ENCODE measurements at places on chromosomes 2 and 18. TPM values are rescaled to one million over a fixed set of nuclear protein-coding genes. Genes with fewer than 3 reads are reported as not detected.

DNA sequence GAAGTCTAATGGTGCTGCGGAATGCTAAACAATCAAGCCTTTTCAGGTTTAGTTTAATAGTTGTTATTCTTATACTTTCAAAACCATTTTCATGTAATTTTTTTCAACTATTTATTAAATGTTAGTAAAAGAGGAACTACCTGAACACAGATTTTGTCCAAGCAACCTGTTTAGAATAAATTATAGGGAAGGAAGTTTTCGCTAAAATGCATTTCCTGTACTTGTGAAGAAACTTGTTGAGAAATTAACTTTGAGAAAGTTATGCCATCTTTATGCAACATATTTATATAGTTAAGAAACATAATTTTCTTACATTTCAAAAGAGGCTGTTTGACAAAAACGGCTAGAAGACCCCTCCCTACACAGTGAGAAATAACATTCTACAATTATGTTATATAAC, 16.6 kb downstream of the MAP4K4 start:
- no peak for DNase-seq
- H3K4me3 ChIP-seq, result no peak overlapping the region
- no peak overlapping the region for H3K27ac ChIP-seq
- no peaks in the 10 kb centered on the region for H3K27me3 ChIP-seq
- peaks cover 67% of the 10 kb centered on the region for H3K4me1 ChIP-seq

DNA sequence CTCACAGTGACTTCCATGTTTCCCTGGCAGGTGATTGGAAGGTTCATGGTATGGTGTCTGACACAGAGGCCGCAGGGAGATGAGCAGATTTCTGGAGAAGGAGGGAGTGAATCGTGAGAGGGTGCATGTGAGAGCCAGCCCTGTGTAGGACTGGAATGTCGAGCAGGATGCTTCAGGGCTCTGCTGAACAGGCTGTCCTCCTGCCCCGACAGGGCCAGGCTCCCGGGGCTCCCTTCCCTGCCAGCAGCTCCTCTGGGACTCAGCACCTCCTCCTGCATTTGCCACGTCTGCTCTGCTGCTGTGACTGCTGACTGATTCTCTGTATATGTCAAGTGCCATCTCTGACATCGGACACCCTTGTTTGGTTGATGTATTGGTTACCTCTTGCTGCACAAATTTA, 38.5 kb upstream of the INHBB start:
- no peak overlapping the region for H3K4me3 ChIP-seq
- H3K27me3 ChIP-seq, result peaks cover 5% of the 10 kb centered on the region
- H3K27ac ChIP-seq, result no peak overlapping the region

Gene SFT2D3
- total RNA-seq, result 4.7 TPM

- no peaks in the 10 kb centered on the region for H3K36me3 ChIP-seq
- H3K4me1 ChIP-seq, result peaks cover 13% of the 10 kb centered on the region
- no peak overlapping the region for H3K27ac ChIP-seq
- no peak overlapping the region for H3K4me3 ChIP-seq
- no peak for DNase-seq
Measured at GRCh38 chr18:62634458-62634857, 80.9 kb upstream of the PHLPP1 start.

Gene SLC16A14
- 2.2 TPM for total RNA-seq

Gene ATP8B1
- not detected for total RNA-seq

GRCh38 chr2:218986148-218986761, 1.3 kb upstream of the FEV start:
- peaks cover 88% of the 10 kb centered on the region for H3K27me3 ChIP-seq
- H3K36me3 ChIP-seq, result no peaks in the 10 kb centered on the region
- no peak overlapping the region for H3K27ac ChIP-seq
- H3K4me1 ChIP-seq, result peaks cover 14% of the 10 kb centered on the region
- H3K4me3 ChIP-seq, result no peak overlapping the region

GRCh38 chr2:157830696-157831570, 45.2 kb downstream of the ACVR1 start:
- H3K4me1 ChIP-seq, result peaks cover 24% of the 10 kb centered on the region
- H3K27ac ChIP-seq, result peak overlapping the region; percentile 77
- H3K27me3 ChIP-seq, result no peaks in the 10 kb centered on the region
- no peak for DNase-seq
- no peak overlapping the region for H3K4me3 ChIP-seq
- peaks cover 9% of the 10 kb centered on the region for H3K36me3 ChIP-seq

Gene MTIF2
- total RNA-seq, result 49.8 TPM

Gene CFC1
- total RNA-seq, result not detected

DNA sequence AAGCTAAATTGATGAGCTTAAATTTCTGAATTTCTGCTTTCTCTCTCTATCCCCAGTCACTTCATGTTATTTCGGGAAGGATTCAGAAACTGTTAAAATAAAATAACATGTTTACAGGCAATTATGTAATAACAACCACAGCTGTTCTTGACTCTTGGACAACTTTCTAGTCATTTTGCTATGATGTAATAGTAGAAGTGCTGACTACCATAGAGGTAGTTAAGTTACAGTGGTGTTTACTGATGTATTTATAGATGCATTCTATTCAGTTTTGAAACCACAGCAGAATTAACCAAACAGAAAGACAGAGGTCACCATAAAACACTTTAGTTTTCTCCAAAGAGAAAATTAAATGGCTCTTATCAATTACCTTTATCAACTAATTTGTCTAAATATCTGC, 1292.0 kb upstream of the CHAC2 start:
- no peaks in the 10 kb centered on the region for H3K36me3 ChIP-seq
- H3K27me3 ChIP-seq, result no peaks in the 10 kb centered on the region
- no peak overlapping the region for H3K27ac ChIP-seq
- no peak overlapping the region for H3K4me3 ChIP-seq
- DNase-seq, result no peak

- DNase-seq, result no peak
- peaks cover 6% of the 10 kb centered on the region for H3K27me3 ChIP-seq
- H3K36me3 ChIP-seq, result no peaks in the 10 kb centered on the region
- H3K4me1 ChIP-seq, result no peaks in the 10 kb centered on the region
Measured at GRCh38 chr18:8469544-8470130, 139.6 kb upstream of the RAB12 start.

DNA sequence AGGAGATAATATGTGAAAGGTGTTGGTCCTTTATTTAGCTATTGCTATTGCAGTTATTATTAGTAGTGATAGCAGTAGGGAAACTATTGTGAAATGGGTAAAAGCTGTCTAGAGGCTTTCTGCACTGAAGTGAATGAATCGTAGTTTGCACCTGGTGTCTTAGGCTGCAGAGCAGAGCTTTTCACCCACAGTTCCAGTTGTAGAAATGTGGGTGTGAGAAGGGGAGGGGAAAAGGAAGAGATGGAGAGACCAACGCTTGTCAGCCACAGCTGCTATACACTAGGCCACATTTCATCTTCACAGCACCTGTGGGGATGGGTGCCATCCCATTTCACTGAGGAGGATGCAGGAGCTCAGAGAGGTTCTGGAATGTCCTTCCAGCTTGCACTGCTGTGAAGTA, 50.0 kb downstream of the TRPM8 start:
- no peaks in the 10 kb centered on the region for H3K36me3 ChIP-seq
- H3K27me3 ChIP-seq, result no peaks in the 10 kb centered on the region
- H3K27ac ChIP-seq, result no peak overlapping the region
- DNase-seq, result no peak

- DNase-seq, result no peak
- H3K4me3 ChIP-seq, result no peak overlapping the region
- no peaks in the 10 kb centered on the region for H3K36me3 ChIP-seq
- no peak overlapping the region for H3K27ac ChIP-seq
- no peaks in the 10 kb centered on the region for H3K27me3 ChIP-seq
Measured at GRCh38 chr2:199131136-199131655, 326.5 kb downstream of the SATB2 start.

- H3K27me3 ChIP-seq, result no peaks in the 10 kb centered on the region
- no peaks in the 10 kb centered on the region for H3K4me1 ChIP-seq
- H3K27ac ChIP-seq, result no peak overlapping the region
- H3K4me3 ChIP-seq, result no peak overlapping the region
- no peaks in the 10 kb centered on the region for H3K36me3 ChIP-seq
Measured at GRCh38 chr2:137896467-137896866, 67.8 kb upstream of the HNMT start.

DNA sequence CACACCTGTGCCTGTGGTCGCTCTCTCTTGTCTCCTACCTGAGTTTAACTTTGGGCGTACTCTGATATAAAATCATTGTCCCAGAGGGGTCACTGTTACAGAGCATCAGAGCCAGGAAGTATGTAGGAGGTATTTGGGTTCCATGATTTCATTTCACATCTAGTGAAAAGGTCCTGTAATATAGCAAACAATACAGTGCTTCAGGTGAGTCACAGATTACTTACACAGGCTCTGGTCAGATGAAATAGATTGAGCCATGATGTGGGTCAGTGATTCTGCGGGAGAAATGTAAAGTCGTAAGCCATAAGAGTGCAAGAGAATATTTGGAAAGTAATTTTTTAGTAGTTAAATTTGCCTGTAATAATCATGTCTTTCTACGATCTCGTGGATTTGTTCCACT, 70.2 kb downstream of the SOCS6 start:
- no peaks in the 10 kb centered on the region for H3K27me3 ChIP-seq
- no peak overlapping the region for H3K27ac ChIP-seq
- no peaks in the 10 kb centered on the region for H3K36me3 ChIP-seq
- no peak for DNase-seq
- H3K4me3 ChIP-seq, result no peak overlapping the region

GRCh38 chr2:74066491-74067203, 81.1 kb downstream of the BOLA3 start:
- H3K27me3 ChIP-seq, result no peaks in the 10 kb centered on the region
- H3K4me3 ChIP-seq, result no peak overlapping the region
- no peak for DNase-seq
- peak overlapping the region; percentile 18 for H3K27ac ChIP-seq
- peaks cover 18% of the 10 kb centered on the region for H3K4me1 ChIP-seq

DNA sequence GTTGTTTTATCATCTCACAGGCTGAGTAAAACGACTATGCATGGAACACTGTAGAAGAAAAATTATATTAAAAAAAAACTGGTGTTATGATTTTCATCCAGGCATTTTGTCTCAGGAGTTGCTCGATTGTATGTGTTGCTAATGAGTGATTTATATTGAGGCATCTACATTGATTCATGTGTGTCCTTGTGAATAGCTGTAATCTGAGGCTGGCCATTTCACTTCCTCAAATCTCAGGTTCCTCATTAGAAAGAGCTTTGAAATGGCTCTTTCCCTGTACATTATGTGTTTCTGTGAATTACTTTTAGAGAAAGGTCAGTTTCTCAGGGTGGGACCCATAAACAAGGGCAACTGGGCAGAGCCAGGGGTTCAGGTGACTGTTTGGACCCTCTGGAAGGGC, 2.3 kb downstream of the IL18R1 start:
- no peak for DNase-seq
- peak overlapping the region; percentile 99 for H3K4me3 ChIP-seq
- H3K36me3 ChIP-seq, result peaks cover 30% of the 10 kb centered on the region
- H3K27me3 ChIP-seq, result no peaks in the 10 kb centered on the region

DNA sequence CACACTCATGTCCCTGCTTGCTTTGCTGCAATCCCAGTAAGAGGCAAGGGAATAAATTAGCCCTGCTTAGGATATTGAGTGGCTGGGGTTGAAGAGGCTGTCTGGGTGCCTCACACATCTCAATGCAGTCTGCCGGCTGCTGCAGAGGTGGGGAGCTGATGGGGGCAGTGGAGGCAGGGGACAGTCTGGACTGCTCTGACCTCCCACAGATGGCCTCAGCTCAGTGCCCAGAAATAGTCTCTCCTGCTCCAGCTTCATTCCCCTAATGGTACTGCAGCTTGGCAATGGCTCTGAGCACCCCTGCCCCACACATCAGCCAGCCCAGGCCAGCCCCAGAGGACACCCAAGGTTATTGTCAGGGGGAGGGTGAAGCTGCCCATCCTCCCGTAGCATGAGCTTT, 21.5 kb upstream of the TNS1 start:
- no peaks in the 10 kb centered on the region for H3K4me1 ChIP-seq
- H3K27me3 ChIP-seq, result no peaks in the 10 kb centered on the region

Gene GKN1
- total RNA-seq, result not detected

- peaks cover 26% of the 10 kb centered on the region for H3K27me3 ChIP-seq
- DNase-seq, result no peak
- no peak overlapping the region for H3K4me3 ChIP-seq
- H3K4me1 ChIP-seq, result no peaks in the 10 kb centered on the region
Measured at GRCh38 chr18:388200-388599, 112.3 kb downstream of the COLEC12 start.

GRCh38 chr2:216539791-216540241, 41.2 kb downstream of the RPL37A start:
- no peak for DNase-seq
- no peak overlapping the region for H3K27ac ChIP-seq
- no peaks in the 10 kb centered on the region for H3K4me1 ChIP-seq

DNA sequence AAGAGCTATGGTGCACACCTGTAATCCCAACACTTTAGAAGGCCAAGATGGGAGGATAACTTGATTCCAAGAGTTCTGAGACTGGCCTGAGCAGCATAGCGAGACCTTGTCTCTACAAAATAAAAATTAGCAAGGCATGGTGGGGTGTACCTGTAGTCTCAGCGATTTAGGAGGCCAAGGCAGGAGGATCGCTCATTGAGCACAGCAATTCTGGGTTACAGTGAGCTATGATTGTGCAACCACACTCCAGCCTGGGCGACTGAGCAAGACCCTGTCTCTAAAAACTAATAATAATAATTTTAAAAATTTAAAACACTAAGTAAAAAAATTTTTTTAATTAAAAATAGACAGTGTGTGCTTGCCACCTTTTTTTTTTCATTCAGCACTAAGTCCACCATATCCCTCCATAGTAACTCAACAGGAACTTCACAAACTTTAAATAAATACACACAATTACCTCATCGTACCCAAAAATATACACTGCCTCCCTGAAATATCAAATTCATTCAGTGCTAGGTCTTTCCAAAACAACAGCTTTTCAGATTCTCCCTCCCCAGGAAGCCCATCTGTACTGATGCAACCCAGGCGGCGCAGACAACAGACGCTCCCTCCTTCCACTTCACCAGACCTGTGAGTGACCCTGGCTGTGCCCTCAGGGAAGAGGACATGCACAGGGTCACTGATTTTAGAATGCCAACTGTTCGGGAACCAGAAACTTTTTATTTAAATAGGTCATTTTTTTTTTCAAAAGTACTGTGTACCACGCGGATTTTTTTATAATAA, 29.6 kb downstream of the FAM168B start:
- H3K27me3 ChIP-seq, result no peaks in the 10 kb centered on the region
- peaks cover 5% of the 10 kb centered on the region for H3K36me3 ChIP-seq
- no peak for DNase-seq
- H3K27ac ChIP-seq, result peak overlapping the region; percentile 13
- peaks cover 29% of the 10 kb centered on the region for H3K4me1 ChIP-seq
- no peak overlapping the region for H3K4me3 ChIP-seq

Measured in activated T-cell treated with anti-CD3 and anti-CD28 coated beads, Interleukin-2, amount 50 U/mL, for 72 hours (primary cell).